Aortic smooth muscle cell (primary cell): ENCODE measurements at places on chromosomes 1 and 21. TPM values are rescaled to one million over a fixed set of nuclear protein-coding genes. Genes with fewer than 3 reads are reported as not detected.

The CDK18 gene
- total RNA-seq, result 0.26 and 0.31 TPM in 2 replicates

The TNFRSF18 gene
- not detected in 2 replicates for total RNA-seq

The EPHX1 gene
- total RNA-seq, result 16.6 and 28.0 TPM in 2 replicates

The AMY1C gene
- total RNA-seq, result not detected in 2 replicates

The KPRP gene
- total RNA-seq, result not detected in 2 replicates

The ABCD3 gene
- 40.8 and 41.2 TPM in 2 replicates for total RNA-seq

The KMO gene
- 0.06 and 0.53 TPM in 2 replicates for total RNA-seq
